Stimulated activated CD4-positive, alpha-beta T cell treated with anti-CD3 and anti-CD28 coated beads, Interleukin-12 subunit alpha, Interleukin-12 subunit beta, amount 100 ng/mL, for 48 hours (primary cell): ENCODE measurements at places on chromosomes 16 and 17.
A peak's percentile ranks its signal among the peaks of the same experiment; 100 is the strongest.

- no peak for DNase-seq
Measured at GRCh38 chr16:46696957-46697356, 7.5 kb downstream of the ORC6 start.

DNA sequence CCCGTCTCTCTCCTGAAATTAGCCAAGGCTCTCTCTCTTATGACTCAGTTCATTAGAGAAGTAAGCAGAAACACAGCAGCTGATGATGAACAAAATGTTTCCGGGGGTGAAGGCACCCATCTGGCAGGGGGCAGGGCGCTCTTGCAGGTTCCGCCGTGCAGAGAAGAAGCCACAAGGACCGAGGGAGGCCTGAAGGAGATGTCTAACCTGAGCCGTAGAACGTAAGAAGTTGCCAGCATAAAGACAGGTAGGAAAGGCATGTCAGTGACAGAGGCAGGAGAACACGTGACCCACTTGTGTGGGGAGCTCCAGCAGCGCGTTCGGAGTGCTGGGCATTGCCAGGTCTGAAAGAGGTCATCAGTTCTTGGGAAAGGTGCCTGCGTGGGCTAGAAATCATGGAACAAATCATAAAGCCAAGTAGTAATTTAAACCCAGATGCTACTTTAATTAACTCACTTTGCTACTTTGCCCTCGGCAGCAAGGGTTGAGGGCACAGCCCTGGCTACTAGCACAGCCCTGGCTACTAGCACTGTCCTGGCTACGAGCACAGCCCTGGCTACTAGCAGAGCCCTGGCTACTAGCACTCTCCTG, 198.6 kb downstream of the RPTOR start:
- no peak for DNase-seq

- no peak for DNase-seq
Measured at GRCh38 chr16:80931801-80932707, 74.6 kb downstream of the CMC2 start.

DNA sequence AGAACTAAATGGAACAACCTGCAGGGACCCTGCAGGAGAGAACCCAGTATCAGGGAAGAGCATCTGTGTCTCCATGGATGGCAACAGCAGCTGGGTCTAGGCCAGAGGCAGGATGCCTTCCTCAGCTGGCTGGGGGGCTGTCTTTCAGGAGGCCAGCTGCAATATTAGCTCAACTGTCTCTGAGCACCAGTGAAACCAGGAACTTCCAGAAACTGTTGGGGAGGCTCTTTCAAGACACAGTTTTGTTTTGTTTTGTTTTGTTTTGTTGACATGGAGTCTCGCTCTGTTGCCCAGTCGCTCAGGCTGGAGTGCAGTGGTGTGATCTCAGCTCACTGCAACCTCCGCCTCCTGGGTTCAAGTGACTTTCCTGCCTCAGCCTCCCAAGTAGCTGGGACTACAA, 7.6 kb downstream of the GPR142 start:
- no peak for DNase-seq

- no peak for DNase-seq
Measured at GRCh38 chr16:84284154-84284722, 10.4 kb upstream of the WFDC1 start.

DNA sequence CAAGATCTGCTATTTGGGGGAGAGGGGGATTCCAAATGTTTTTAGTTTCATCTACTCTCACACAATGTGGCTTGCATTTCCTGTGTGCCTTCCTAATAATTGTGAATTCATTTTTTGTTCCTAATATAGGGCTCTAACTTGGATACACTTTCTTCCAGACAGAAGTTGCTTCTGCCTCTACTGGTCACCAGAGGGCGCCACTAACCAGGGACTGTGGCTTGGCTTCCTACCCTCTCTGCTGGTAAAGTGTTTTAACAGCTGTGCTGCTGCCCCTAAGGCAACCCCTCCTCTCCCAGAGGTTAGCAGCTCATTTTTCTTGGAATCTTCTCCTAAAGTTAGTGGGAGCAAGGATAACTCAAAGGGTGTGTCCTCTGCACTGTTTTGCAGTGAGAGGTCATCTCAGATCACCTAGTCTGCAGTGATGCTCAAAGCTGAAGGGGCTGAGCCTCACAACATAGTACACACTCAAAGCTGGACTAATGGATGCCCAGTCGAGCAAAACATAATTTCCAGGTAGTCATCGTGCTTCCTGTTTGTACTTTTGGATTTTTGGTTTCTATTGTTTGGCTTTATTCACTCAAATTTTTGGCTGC, 5.0 kb upstream of the PRSS54 start:
- no peak for DNase-seq

GRCh38 chr17:49035470-49036269, 38.5 kb downstream of the IGF2BP1 start:
- DNase-seq: peak; percentile 23

DNA sequence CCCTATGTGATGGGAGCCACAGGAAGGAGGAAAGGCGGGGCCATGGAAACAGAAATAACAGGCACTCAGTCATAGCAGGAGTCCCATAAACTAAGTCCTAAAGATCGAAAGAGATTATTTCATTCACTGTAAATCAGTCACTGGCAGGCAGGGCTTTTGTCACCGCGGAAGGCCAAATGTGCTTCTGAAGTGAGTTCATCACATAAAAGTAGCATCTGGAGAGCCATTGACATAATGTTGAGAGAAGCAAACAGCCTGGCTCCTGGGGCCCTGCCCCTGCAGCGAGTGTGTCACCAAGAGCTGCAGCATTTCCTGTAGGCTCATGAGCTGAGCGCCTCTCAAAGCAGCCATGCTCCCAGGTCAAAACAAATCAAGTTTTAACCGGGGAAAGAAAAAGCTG, 476.2 kb downstream of the HAPSTR1 start:
- no peak for DNase-seq

DNA sequence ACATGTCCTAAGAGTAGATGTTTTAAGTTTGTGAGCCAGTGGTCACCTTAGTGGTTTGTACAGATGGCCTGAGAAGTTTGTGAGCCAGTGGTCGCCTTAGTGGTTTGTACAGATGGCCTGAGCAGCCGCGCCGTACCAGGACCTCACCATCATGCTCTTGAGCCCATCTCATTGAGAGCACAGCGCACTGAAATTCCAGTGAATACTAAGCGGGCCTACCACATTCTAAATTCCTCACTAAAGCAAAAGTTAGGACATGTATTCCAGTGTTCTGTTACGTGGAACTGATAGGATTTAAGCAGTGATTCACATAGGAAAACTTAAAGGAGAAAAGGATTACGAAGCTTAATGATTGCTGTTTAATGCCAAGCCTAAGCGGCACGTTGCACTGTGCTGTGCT, 3.9 kb downstream of the USP10 start:
- DNase-seq: no peak

DNA sequence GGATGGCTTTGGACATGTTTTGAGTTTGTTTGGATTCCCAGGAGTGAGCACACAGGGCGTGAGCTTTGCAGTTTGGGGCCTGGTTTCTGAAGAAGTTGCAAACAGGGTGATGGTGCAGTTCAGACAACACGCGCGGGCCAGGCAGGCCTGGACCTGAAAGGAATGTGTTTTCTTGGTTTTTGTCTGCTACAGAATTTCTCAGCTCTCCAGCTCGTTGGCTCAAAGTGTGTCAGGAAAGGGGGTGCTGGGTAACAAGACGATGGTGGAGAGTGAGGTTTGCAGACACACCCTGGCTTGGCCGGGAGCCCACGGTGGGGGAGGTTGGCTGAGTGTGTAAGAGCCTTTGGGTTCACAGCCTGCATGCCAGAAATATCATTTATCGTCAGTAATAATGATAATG, 82.3 kb downstream of the CMIP start:
- no peak for DNase-seq

DNA sequence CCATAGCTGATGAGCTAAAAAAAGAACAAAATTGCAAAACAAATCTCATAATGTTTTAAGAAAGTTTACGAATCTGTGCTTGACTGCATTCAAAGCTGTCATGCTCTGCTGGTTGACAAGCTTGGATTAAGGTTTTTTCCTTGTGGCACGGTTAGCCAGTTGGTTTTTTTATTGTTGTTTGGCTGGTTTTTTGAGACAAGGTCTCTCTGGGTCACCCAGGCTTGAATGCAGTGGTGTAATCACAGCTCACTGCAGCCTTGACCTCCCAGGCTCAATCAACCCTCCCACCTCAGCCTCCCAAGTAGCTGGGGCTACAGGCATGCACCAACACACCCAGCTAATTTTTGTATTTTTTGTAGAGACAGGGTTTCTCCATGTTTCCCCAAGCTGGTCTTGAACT, 45.7 kb downstream of the PHKB start:
- no peak for DNase-seq

- DNase-seq: no peak
Measured at GRCh38 chr16:54051821-54052220, 234.8 kb downstream of the IRX3 start.

GRCh38 chr16:9176547-9177418, 85.3 kb downstream of the HAPSTR1 start:
- no peak for DNase-seq

DNA sequence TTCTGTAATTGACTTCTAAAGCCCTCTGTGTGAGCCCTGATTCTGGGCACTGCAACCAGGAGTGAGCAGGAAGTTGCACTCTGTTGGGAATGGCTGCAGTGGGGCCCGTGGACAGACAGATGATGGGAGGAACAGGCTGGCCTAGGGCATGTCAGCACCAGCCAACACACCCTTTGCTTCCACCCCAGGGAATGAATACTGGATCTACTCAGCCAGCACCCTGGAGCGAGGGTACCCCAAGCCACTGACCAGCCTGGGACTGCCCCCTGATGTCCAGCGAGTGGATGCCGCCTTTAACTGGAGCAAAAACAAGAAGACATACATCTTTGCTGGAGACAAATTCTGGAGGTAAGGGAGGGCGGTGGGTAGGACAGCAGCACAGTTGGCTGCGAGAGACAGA, 10.8 kb upstream of the LPCAT2 start:
- no peak for DNase-seq

GRCh38 chr17:81917565-81918332, at the start of gene SIRT7:
Gene SIRT7, minus strand, starts transcription at chr17:81918176. Its CDS starts 45 bp downstream, at chr17:81918131.
- DNase-seq: peak; percentile 69

DNA sequence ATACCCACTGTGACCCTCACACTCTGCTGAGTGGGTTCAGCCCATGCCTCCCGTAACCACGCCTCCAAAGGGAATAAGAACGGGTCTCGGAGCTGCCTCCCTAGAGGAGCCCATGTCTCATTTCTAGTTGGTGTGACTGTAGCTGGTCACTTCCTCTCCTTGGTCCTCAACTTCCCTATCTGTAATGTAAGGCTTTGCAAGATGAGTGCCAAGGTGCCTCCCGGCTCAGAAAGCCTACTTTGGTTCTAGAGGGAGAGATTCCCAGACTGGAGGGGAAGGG, 20.8 kb downstream of the C16orf74 start:
- no peak for DNase-seq

DNA sequence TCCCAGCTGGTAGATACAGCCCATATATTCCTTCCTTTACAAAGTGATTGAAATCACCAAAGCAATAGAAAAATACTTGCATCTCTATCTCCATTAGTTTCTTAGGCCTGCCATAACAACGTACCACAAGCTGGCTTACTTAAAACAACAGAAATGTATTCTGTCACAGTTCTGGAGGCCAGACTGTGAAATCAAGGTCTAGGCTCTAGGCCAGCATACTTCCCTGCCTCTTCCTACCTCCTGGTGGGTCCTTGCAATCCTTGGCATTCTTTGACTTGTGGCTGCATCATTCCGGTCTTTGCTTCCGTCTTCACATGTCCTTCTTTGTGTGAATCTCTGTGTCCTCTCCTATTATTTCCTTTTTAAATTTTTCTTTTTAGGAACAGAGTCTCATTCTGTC, 62.5 kb downstream of the ERCC4 start:
- no peak for DNase-seq

GRCh38 chr17:49435671-49436029, 21.0 kb upstream of the PHB1 start:
- DNase-seq: no peak

DNA sequence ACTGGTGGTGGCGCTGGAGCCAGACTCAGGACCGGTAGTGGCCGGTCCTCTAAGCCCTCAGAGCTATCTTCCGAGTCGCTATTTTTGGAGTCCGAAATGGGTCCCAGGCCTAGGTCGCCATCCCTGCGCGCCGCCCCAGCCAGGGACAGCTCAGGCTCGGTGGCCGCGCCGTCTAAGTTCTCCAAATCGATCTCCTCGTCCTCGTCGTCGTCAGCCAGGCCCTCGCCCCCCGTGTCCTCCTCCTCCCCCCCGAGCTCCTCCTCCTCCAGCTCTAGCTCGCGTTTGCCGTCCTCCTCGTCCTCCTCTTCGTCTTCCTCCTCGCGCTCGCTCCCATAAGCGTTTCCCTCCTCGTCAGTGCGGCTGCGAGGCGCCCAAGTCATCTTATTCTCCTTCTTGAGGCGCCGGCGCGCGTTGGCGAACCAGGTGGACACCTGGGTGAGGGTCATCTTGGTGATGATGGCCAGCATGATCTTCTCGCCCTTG, 1.6 kb downstream of the IRX3 start:
- DNase-seq: no peak

- DNase-seq: no peak
Measured at GRCh38 chr17:81267390-81268067, 27.6 kb downstream of the SLC38A10 start.

DNA sequence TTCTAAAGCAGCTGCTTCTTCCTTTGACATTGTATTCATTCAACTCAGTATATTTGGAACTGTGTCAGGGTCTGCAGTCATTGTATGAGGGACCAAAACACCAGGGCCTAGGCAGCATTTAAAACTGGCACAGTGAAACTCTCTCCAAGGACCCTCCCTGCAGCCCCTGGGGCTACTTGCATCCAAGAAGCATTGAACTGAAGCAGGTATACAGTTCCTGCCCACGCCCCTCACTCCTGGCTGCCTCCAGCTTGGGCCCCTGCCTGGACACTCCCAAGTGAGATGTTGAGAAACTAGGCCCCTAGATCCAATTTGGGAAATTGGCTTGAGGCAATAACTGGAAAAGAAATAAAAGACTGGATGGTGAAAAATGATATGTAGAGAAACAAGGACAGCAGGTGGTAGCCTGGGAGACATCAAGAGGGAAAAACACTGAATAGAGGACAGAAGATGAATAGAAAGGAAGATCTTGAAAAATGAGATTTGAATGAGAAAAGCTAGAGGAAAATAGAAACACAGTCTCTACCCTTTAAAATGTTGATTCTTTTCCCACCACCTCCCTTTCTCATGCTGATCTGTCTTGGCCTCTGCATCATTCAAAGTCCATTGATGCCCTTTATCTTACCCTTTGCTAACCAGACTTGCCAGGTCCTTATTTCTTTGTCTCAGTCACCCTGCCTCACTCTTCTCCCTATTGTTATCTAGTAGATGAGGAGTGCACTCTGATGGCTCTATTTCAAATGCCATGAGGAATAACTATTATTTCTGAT, 368.8 kb upstream of the CDH8 start:
- DNase-seq: no peak

GRCh38 chr16:84690088-84690819, 9.5 kb upstream of the USP10 start:
- no peak for DNase-seq

DNA sequence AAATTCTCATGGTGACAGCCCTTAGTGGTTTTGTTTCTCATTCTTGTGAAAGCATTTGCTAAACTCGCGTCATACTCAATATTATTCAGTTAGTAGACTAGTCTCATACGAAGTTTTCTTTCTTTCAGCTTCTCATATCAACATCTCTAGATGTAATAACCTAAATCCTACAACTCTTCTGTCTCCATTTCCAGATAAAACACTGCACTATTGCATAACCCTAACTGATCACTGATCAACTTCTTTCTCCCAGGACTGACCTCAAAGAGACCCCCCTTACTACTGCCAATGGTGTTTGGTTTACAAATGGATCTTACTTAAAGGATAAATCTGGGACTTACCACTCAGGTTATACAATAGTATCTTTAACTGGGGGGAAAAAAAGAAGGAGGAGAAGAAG, 36.3 kb upstream of the TEKT1 start:
- no peak for DNase-seq

- DNase-seq: no peak
Measured at GRCh38 chr17:50424246-50424995, 1.6 kb upstream of the ACSF2 start.
